ENCODE measurements at places on chromosomes 2 and 18. TPM values are rescaled to one million over a fixed set of nuclear protein-coding genes. Genes with fewer than 3 reads are reported as not detected.

ANKRD62 gene
- total RNA-seq: not detected

PARD6G gene
- 26.4 TPM for total RNA-seq

UGT1A8 gene
- 4.4 TPM for total RNA-seq

NEDD4L gene
- 299 TPM for total RNA-seq

UGT1A4 gene
- 23.2 TPM for total RNA-seq

CPO gene
- total RNA-seq: not detected

COBLL1 gene
- total RNA-seq: 207 TPM

CD8B2 gene
- 0.65 TPM for total RNA-seq

GRCh38 chr18:78090584-78090983, 840.9 kb downstream of the GALR1 start:
- DNase-seq: no peak

DNA sequence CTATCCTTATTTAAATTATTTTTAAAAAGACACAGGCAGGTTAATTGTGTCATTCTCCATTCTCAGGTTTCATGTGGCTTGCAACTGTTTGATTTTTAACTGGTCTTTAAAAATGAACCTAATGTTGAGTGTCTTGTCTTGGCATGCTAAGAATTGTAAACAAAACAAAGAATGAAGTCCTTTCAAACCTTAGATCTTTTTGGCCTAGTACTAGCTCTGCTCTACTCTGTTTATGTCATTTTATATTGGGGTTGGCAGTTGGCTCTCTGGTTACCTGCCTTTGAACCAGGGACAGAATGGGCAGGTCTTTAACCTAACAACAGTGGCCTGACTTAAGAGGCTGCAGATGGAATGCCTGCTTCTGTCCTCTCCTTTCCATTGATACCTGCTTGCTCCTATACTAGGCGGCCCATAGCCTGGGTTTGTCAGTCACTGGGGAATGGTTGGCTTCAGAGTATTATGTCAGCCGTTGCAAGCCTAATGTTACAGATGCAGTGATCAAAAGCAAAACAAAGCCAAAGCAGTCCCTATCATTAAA, 85.5 kb downstream of the MTA3 start:
- no peak for DNase-seq

- DNase-seq: no peak
These were observed 56.8 kb downstream of the ZC3H6 start for GRCh38 chr2:112332123-112332696.

- DNase-seq: no peak
These were observed 289.8 kb downstream of the ALPK2 start for GRCh38 chr18:58338961-58339592.

- DNase-seq: no peak
These were observed 21.2 kb downstream of the TGIF1 start for GRCh38 chr18:3471141-3471648.

GRCh38 chr2:150274108-150274507, 213.4 kb downstream of the RND3 start:
- no peak for DNase-seq

DNA sequence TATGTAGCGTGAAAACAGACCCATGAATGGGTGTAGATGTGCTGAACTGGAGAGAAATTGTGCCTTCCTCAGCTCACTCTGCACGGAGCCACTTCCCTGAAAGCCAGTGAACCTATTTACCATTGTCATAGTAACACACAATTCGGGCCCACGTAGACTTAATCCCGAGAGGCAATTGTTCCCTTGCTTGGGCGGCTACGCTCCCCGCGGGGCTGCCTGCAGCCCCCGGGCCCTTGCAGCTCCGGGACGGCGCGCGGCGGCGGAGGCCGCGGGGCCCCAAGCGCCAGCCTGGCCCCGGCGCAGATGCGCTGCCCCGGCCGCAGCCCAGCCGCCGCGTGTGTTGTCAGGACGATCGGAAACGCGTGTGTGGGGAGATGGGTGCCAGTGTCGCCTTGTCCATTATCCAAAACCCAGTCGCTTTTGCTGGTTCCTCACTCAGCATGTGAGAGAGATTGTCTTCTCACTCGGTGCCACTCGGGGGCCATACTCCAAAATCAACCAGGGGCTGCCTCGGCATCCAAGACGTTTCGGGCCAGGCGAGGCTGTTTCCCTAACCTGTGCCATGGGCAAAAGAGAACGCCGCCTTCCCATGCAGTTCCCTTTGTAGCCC, 17.9 kb upstream of the LRRTM1 start:
- no peak for DNase-seq

DNA sequence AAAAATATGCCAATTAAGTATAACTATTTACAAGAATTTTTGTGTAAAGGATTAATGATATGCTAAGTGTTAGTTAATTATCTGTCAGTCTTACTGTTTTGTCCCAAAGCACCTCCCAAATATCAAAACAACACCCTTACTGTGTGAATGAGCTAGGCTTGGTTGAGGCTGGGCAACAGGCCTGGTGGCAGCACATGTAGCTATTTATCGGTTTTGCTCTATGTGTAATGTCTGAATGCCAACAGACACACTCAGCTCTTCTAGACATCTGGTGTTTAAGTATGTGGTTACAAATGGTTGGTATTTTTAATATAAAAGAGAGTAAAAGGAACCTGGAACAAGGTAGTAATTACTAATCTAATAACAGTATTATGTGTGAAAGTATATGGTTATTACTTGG, 175.3 kb downstream of the RAB3GAP1 start:
- no peak for DNase-seq

GRCh38 chr18:8403713-8404112, 205.5 kb upstream of the RAB12 start:
- DNase-seq: no peak

- DNase-seq: no peak
These were observed 480.0 kb downstream of the RIT2 start for GRCh38 chr18:42635378-42636048.

GRCh38 chr2:17232776-17233556, 285.3 kb downstream of the RAD51AP2 start:
- no peak for DNase-seq

- no peak for DNase-seq
These were observed 44.4 kb downstream of the CCDC195 start for GRCh38 chr2:224671731-224672130.

- DNase-seq: no peak
These were observed 17.8 kb upstream of the TCF4 start for GRCh38 chr18:55605733-55606338.

All from ureter (tissue), 1 donor.